ENCODE measurements at places on chromosomes 2 and 18.

DNA sequence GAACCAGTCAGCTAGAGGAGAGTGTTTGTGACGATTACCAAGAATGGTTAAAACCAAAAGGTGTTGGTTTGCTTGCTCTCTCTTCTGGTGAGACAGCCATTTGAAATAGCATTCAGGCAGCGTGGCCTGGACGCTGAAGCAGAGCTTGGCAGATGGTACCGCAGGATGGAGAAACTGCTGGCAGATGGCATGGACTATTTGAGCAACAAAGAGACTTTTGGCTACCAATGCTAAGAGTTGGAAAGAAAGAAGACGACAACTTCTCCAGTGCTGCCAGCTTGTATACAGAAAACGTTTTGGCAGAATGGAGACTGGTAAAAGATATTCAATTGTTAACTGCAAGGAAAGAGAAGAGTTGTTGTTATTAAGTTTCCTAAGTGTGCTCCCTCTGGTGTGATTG lies 315.0 kb downstream of the PARD3B start:
- DNase-seq = no peak

GRCh38 chr18:56207989-56208388 lies 430.4 kb downstream of the TXNL1 start:
- no peak for DNase-seq

GRCh38 chr2:97763176-97763845 lies 49.9 kb downstream of the ZAP70 start:
- DNase-seq = no peak

GRCh38 chr2:232490221-232491138 lies 2.8 kb upstream of the ECEL1 start:
- no peak for DNase-seq

DNA sequence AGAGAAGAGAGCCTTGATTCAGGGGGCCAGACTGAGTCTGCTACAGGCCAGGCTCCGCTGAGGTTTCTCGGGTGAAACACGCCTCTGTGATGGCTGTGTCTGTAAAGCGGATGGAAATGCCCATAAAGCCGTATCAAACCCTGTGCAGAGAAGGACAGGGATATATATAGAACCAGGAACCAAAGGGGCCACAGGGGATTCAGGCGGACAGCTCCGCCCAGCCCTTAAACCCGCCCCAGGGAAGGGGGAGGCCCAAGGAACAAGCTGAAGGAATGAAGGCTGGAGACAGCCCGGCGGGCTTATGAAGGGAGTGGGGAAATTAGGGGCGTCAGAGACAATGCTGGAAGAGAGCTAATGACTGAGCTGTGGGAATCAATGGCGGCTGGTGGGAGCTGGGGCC lies 42.1 kb downstream of the NHEJ1 start:
- DNase-seq = no peak

DNA sequence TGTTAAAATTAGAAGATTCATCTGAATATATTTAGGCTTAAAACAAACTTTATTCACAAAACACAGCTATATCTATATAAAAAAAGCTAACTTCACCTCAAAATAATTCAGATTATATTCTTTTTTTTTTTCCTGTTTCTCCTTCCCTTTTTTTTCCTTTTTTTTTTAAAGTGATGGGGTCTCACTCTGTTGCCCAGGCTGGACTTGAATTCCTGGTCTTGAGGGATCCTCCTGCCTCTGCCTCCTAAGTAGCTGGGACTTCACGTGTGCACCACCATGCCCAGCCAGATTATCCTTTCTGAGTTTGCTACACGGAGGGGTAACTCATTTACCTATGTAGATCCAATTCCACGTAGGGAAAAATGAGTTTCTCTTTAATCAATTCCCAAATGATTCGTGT lies 3.8 kb downstream of the IDH1 start:
- DNase-seq = no peak

DNA sequence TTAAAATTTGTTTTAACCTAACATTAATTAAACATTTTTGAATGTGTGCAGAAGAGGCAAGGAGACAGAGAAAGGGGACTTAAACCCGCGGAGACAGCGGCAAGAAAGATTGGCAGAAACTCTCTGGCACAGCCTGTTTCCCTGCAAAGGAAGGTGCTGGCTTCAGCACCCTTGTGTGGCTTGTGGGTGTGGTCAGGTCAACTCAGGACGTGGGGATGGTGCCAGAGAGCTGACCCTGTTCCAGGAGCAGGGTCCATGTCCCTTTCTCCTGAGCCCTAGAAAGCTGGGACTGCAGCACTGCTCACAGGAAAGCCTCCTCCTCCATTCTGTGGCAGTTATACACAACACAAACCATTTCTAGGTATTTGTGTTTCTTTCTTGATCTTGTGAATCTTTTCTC lies 176.2 kb upstream of the ST6GAL2 start:
- DNase-seq = no peak

DNA sequence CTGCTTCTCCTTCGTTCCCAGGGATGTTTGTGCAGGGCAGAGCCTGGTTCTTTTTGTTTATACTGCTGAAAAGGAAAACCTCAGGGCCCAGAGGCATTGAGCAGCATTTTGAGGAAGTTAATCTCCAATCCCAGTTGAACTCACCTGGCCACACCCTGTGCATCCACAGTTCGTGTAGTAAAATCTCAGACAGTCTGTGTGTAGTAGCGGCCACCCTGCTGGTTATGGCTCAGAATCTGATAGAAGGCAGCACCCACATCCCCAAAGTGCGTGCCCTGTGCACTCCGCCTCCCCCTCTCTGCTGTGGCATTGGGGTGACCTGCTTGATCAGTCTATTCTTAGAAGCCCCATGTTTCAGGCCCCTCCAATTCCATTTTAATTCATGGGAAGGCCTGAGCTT lies 10.9 kb downstream of the TRIB2 start:
- no peak for DNase-seq

- DNase-seq = no peak
These were observed 159.6 kb downstream of the BAZ2B start for GRCh38 chr2:159456500-159457426.

Data from activated T-cell treated with anti-CD3 and anti-CD28 coated beads for 48 hours (primary cell).